ENCODE measurements at places on chromosomes 3 and 15. TPM values are rescaled to one million over a fixed set of nuclear protein-coding genes. Genes with fewer than 3 reads are reported as not detected.

The BCL2A1 gene
- total RNA-seq = 180 TPM

GRCh38 chr3:133853063-133853924 lies 42.4 kb downstream of the RAB6B start:
- no peak for DNase-seq
- no peak overlapping the region for H3K4me3 ChIP-seq
- peaks cover 11% of the 10 kb centered on the region for H3K4me1 ChIP-seq

GRCh38 chr3:126891791-126892190 lies 91.1 kb upstream of the PLXNA1 start:
- H3K27me3 ChIP-seq = no peaks in the 10 kb centered on the region
- no peak overlapping the region for H3K4me3 ChIP-seq
- peaks cover 15% of the 10 kb centered on the region for H3K36me3 ChIP-seq
- H3K27ac ChIP-seq = no peak overlapping the region
- DNase-seq = no peak

GRCh38 chr15:75843678-75844581 lies 683 bp downstream of the UBE2Q2 start:
- DNase-seq = peak; percentile 92
- peak overlapping the region; percentile 99 for H3K4me3 ChIP-seq
- no peaks in the 10 kb centered on the region for H3K27me3 ChIP-seq
- peak overlapping the region; percentile 90 for H3K27ac ChIP-seq
- H3K36me3 ChIP-seq = no peaks in the 10 kb centered on the region

DNA sequence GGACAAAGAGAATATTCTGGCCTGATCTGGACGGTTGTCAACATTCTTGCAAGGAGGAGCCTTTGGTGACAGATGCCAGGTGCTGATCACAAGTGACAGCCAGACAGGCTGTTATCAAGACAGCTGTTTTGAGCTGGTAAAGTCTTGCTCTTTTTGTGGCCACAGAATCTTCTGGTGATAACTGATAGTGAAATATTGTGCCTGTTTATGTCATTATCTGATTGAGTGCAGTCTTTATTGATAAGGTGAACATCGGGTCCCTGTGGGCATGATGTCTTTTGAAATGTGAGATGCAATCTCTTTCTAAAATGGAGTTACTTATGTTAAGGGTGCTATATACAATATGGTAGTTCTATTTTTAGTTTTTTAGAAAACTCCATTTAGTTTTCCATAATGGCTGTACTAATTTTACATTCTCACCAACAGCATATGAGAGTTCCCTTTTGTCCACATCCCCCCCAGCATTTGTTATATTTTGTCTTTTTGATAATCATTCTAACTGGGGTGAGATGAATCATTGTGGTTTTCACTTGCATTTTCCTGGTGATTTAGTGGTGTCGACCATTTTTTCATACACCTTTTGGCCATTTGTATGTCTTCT lies 10.7 kb downstream of the CEP63 start:
- H3K27me3 ChIP-seq = no peaks in the 10 kb centered on the region
- peaks cover 35% of the 10 kb centered on the region for H3K36me3 ChIP-seq
- DNase-seq = no peak
- no peak overlapping the region for H3K4me3 ChIP-seq
- no peak overlapping the region for H3K27ac ChIP-seq

DNA sequence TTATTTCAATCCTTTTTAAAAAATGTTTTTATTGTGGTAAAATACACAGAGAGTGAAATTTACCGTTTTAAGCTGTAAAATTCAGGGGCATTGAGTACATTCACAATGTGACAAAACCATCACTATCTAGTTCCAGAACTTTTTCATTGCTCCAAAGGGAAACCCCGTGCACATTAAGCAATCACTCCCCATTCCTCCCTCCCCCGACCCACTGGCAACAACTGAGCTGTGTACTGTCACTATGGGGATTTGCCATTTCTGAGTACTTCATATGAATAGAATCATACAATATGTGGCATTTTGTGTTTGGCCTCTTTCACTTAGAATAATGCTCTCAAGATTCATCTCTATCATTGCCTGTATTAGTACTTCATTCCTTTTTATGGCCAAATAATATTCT lies 45.5 kb upstream of the BOC start:
- H3K4me3 ChIP-seq = no peak overlapping the region
- no peaks in the 10 kb centered on the region for H3K36me3 ChIP-seq
- no peak overlapping the region for H3K27ac ChIP-seq
- DNase-seq = no peak
- H3K27me3 ChIP-seq = no peaks in the 10 kb centered on the region

DNA sequence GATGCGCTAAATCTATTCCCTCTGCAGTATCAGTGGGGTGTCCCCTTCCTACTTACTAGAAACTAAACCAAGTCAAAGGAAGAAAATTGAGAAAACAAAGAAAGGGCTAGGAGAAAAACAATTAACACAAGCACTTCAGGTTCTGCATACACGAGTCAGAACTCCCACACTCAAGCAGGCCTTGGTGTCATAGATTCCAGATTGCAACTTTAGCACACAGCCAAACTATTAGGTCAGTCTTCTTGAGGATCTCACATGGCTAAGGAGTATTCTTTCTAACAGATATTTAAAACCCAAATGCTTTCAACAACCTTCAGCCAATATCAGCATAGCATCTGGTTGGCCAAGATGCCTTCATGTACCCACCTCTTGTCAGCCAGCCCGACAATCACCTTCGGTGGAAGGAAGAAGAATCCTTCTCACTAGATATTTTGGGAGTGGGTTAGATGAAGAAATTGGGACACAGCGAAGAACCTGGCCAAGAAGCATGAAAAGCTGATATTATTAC lies 340.0 kb downstream of the VPS13C start:
- no peaks in the 10 kb centered on the region for H3K4me1 ChIP-seq
- H3K4me3 ChIP-seq = no peak overlapping the region
- no peak for DNase-seq

DNA sequence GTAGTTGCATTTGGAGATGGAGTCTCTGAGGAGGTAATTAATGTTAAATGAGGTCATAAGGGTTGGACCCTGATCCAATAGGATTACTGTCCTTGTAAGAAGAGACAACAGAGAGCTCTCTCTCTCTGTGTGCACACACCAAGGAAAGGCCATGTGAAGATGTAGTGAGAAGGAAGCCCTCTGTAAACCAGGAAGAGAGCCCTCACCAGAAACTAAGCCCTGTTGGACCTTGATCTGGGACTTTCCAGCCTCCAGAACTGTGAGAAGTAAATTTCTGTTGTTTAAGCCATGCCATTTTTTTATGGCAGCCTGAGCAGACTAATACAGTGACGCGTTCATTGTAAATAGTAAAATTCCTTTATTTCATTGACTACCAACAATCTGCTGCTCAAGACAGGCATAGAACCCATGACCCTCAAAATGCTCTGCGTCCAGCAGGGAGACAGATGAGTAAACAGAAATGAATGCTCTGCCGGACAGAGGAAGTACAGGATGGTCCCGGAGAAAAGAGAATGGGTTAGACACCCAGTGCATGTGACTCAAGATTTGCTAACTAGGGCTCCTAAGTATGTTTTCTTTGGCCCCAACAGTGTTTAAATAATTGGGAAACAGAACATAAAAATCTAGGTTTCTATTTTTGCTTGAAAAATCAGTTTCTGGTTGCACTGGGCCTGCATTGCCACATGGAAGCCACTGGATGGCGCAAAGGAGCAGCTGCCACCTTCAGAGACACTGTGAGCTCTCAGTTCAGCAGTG lies 37.9 kb upstream of the TNFAIP8L3 start:
- no peak for DNase-seq
- no peaks in the 10 kb centered on the region for H3K4me1 ChIP-seq
- H3K27me3 ChIP-seq = no peaks in the 10 kb centered on the region
- H3K4me3 ChIP-seq = no peak overlapping the region

The SERPINI2 gene
- not detected for total RNA-seq

DNA sequence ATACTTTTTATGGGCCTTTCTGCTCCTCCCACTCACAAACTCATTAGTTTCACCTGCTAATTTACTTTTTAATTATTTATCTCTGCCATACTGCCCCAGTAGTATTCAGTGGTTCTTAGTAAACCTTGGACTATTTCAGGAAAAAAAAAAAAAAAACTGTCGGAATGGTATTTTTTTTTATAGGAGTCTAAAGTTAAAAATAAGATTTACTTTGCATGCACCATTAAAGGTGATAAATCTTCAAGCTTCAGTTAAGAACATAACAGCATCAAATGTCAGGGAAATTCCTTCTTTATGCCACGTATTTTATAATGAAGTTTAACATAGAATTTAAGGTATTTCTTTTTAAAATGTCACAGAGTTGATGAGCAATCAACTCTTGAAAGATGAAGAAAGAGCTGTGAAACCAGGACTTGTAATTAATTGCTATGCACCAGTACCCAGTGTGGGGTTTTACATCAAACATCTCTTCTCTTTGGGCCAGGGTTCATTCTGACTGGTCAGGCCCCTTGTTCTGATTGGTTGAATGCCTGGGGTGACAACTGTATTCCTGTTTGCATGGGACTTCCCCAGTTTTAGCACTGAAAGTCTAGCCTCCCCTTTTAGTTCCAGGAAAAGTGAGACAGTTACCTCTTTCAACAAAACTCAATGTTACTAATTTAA lies 40.3 kb upstream of the PTPRG start:
- no peaks in the 10 kb centered on the region for H3K27me3 ChIP-seq
- no peaks in the 10 kb centered on the region for H3K36me3 ChIP-seq
- H3K4me3 ChIP-seq = no peak overlapping the region
- no peak for DNase-seq
- no peak overlapping the region for H3K27ac ChIP-seq

- H3K4me3 ChIP-seq = no peak overlapping the region
- H3K4me1 ChIP-seq = peaks cover 3% of the 10 kb centered on the region
- DNase-seq = no peak
- no peak overlapping the region for H3K27ac ChIP-seq
- H3K36me3 ChIP-seq = no peaks in the 10 kb centered on the region
These were observed 237.2 kb upstream of the ADAMTS9 start for GRCh38 chr3:64924961-64925360.

The CPA3 gene
- 0.49 TPM for total RNA-seq

GRCh38 chr3:157064402-157064801 lies 95.5 kb downstream of the CCNL1 start:
- H3K36me3 ChIP-seq = no peaks in the 10 kb centered on the region
- H3K27ac ChIP-seq = no peak overlapping the region
- H3K4me1 ChIP-seq = peaks cover 32% of the 10 kb centered on the region
- no peaks in the 10 kb centered on the region for H3K27me3 ChIP-seq
- no peak overlapping the region for H3K4me3 ChIP-seq

DNA sequence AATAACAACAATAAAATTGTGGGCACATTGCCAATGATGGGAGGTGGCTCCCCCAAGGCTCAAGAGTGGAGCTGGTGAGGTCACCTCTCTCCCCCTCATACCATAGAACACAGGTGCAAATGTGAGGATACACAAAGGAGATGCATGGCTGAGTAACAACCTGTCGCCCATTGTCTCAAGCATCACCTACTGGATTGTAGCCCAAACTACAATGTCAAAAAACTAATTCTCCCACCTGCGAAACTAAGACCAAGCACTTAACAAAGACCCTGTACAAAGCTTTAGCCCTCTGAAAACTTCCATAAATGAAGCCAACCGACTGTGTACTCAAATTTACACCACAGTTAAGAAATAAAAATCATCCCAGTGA lies 50.4 kb upstream of the IGSF11 start:
- no peaks in the 10 kb centered on the region for H3K4me1 ChIP-seq
- no peak overlapping the region for H3K27ac ChIP-seq
- DNase-seq = no peak
- no peak overlapping the region for H3K4me3 ChIP-seq

GRCh38 chr15:100633763-100634075 lies 31.3 kb downstream of the ASB7 start:
- H3K27me3 ChIP-seq = no peaks in the 10 kb centered on the region
- DNase-seq = no peak
- H3K27ac ChIP-seq = no peak overlapping the region
- no peaks in the 10 kb centered on the region for H3K4me1 ChIP-seq

DNA sequence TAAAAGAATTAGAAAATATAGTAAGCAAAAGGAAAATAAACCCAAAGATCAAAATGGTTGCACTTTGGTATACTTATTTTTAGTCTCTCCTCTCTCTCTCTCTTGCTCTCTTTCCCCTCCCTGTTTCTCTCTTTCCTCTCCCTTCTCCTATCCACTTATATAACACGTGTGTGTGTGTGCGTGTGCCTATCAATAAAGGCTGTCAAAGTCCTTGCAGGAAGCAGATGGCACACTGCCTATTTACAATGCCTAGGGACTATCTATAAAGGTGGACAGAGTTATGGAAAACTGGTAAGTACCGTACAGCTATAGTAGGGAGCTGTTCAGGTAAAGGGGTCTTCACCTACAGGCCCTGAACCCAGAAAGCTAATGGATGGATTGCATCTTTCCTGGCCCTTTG lies 161.6 kb downstream of the SQOR start:
- H3K27ac ChIP-seq = no peak overlapping the region
- DNase-seq = no peak
- H3K36me3 ChIP-seq = no peaks in the 10 kb centered on the region
- H3K4me3 ChIP-seq = no peak overlapping the region
- no peaks in the 10 kb centered on the region for H3K4me1 ChIP-seq

The EPHA6 gene
- total RNA-seq = not detected

DNA sequence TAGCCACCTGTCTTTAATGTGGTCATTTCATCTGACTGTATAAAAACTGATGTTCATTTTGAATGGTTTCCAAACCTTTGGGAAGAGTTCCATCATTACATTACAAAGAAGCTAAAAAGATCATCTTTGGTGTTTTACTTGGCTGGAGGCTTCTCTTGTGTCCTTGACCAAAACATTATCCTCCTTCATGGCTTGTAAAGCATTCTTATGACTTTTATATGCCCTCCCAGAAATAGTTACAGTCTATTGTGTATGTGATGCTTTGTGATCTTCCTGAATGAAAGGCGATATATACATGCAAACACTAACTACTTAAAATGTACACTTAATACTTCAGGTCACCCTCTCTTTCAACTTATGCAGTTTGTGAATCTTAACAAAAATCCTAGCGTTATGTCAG lies 525.6 kb downstream of the MECOM start:
- no peaks in the 10 kb centered on the region for H3K27me3 ChIP-seq
- no peaks in the 10 kb centered on the region for H3K36me3 ChIP-seq
- DNase-seq = no peak
- H3K4me1 ChIP-seq = no peaks in the 10 kb centered on the region
- H3K27ac ChIP-seq = no peak overlapping the region

GRCh38 chr3:70871909-70872656 lies 559.6 kb upstream of the MDFIC2 start:
- no peak for DNase-seq
- peak overlapping the region; percentile 32 for H3K27ac ChIP-seq
- no peaks in the 10 kb centered on the region for H3K27me3 ChIP-seq
- no peaks in the 10 kb centered on the region for H3K4me1 ChIP-seq

DNA sequence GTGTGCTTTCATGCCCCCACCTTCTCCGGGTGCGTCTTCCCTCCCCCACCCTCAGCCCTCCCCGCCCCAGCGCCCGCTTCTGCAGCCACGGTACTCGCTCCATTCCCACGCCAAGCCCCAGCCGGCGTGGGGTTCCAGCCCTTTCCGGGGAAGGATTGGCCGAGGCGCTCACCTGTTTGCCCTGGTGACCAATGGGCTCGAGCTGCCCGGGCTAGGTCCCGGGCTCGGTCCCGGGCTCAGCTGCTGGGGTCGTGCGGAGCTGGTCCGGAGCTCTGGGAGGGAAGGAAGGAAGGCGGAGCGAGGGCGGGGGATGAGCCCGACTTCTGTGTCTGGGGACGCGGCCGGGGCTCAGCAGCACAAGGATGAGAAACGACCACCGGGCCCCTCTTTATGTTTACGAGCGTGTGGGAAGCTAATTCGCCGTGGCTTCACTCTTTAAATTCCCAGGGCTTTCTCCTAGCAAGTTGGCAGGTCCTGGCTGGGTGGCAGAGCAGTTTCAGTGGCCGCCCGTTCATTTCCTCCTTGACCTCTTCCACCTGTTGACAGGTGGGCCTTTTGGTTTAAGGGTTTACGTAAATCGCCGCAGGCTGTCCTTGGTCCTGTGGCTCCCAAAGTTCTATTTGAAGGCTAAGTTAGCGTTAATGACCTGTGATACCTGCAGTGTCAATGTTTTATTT lies at the start of gene IGSF10:
Gene IGSF10, minus strand, starts transcription at position 288 of the 677 bp plus-strand sequence. CDS start 2,352 bp downstream, outside the sequence.
- H3K27ac ChIP-seq = no peak within 1 kb of the TSS
- peaks cover 9% of the 10 kb centered on the region for H3K27me3 ChIP-seq
- no peaks in the 10 kb centered on the region for H3K36me3 ChIP-seq
- DNase-seq = peak; percentile 75

The INKA1 gene
- total RNA-seq = 2.8 TPM

Measured in spleen (tissue), 13 donors.